ENCODE measurements at places on chromosomes 4 and X. TPM values are rescaled to one million over a fixed set of nuclear protein-coding genes. Genes with fewer than 3 reads are reported as not detected.

DNA sequence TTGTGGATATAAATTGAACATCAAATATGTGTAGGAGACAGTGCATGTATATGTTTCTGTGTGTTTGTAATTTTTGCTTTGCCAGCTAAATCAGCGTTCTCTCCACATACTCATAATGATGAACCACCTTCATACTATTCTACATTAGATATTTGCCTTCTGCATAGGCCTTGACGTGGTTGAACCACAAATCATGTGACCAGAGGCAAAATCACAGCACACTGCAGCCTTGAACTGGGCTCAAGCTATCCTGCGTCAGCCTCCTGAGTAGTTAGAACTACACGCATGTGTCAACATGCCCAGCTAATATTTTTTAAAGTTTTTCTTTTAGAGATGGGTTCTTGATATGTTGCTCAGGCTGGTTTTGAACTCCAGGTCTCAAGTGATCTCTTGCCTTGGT lies 9.5 kb downstream of the UBQLN2 start:
- peak; percentile 42 for DNase-seq

GRCh38 chrX:17986440-17986839 lies 125.3 kb upstream of the RAI2 start:
- no peak for DNase-seq

- DNase-seq: no peak
Observed at GRCh38 chrX:46589977-46590723, 16.6 kb downstream of the CHST7 start.

KCNE5 gene
- total RNA-seq: not detected

ARR3 gene
- not detected for total RNA-seq

- DNase-seq: no peak
Observed at GRCh38 chr4:30726090-30726675, 6.0 kb downstream of the PCDH7 start.

DNA sequence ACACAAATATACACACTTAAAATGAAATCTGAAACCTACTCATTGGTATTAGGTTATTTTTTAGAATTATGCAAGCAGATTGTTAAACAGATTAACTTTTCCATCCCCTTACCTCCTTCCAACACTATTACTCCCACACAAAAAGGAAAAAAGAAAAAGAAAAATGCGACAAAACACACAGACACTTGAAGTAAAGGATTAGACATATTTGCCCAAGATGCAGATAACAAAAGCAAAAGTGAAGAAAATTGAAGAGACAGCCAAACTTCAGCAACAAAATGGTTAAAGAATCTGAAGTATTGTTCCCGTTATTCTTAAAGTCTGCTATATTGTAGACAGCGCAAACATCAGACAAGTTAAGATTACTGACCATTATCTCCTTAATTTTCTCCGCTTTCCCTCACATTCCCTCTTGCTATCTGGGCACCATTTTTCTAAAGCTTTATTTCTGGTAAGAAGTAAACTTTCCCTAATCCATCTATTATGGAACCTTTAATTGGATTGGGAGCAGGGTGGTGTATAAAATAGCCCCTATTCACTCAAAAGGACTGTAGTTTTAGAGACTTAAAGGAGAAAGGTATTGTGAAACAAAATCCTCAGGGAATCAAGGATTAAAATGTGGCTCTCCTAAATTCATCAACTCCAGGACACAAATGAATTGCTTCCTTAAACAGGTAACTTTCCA lies 34.7 kb upstream of the MAB21L2 start:
- no peak for DNase-seq
